Fibroblast of skin of left biceps (primary cell): ENCODE measurements at places on chromosomes 13 and 19.
A peak's percentile ranks its signal among the peaks of the same experiment; 100 is the strongest.

DNA sequence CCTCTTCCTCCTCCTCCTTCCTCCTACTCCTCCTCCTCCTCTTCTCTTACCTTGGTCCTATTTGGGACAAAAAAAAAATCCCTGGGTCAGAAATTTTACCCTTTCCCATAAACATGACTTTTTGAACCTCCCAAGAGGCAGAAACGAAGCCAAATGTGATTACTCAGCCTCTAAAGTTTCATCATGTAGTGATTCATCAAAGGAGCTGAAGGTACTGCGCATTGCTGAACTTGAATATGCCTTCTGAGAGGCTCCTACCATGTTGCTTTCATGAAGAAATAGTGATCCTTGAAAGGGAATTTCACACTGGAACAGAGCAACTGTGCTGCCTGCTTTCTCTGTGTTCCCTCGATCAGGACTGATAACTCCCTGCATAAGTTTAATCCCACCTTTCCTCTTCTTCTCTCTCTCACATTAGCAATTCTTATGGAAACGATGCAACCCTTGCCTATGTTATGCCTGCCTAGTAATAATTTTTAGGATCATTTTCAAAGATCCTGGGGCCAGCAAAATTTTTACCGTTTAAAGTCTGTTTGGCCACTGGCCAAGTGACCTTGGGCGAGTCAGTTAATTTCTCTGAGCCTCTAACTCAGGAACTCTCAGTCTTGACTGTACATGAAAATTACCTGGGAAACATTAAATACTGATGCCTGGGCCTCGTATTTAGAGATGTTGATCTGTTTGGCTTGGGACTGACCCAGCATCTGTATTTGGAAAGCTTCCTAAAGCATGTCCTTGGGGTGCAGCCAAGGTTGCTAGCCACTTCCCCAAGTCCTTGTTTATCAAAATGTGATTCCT lies 149.5 kb downstream of the DCT start:
- DNase-seq = peak; percentile 89

GRCh38 chr13:59879281-59879680 lies 284.4 kb downstream of the DIAPH3 start:
- DNase-seq = no peak

- no peak for DNase-seq
These were observed 11.6 kb upstream of the SLC39A3 start for GRCh38 chr19:2751438-2751830.

- DNase-seq = peak; percentile 44
These were observed 85.3 kb upstream of the FRY start for GRCh38 chr13:31946091-31946770.

GRCh38 chr13:59991395-59991794 lies 172.3 kb downstream of the DIAPH3 start:
- no peak for DNase-seq

GRCh38 chr19:45668342-45668871 lies 386 bp downstream of the GIPR start:
- no peak for DNase-seq

GRCh38 chr19:12783849-12784393 lies 7.4 kb upstream of the JUNB start:
- DNase-seq = no peak

DNA sequence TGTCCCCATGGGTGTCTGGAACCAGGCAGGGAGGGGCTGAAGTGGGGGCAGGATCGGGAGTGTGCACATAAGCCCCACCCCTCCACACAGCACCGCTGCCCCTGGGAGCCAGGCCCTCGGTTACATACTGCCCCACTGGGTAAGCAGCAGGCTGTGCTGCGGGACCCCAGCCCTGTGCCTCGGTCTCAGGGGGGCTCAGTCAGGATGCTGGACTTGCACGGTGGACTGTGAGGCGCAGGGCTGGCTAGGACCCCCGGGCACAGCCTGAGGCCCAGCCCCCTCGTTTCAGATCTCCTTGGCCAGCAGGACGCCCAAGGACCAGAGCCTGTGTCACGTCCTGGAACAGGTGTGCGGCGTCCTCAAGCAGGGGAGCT lies 16.3 kb downstream of the MPND start:
- DNase-seq = no peak

DNA sequence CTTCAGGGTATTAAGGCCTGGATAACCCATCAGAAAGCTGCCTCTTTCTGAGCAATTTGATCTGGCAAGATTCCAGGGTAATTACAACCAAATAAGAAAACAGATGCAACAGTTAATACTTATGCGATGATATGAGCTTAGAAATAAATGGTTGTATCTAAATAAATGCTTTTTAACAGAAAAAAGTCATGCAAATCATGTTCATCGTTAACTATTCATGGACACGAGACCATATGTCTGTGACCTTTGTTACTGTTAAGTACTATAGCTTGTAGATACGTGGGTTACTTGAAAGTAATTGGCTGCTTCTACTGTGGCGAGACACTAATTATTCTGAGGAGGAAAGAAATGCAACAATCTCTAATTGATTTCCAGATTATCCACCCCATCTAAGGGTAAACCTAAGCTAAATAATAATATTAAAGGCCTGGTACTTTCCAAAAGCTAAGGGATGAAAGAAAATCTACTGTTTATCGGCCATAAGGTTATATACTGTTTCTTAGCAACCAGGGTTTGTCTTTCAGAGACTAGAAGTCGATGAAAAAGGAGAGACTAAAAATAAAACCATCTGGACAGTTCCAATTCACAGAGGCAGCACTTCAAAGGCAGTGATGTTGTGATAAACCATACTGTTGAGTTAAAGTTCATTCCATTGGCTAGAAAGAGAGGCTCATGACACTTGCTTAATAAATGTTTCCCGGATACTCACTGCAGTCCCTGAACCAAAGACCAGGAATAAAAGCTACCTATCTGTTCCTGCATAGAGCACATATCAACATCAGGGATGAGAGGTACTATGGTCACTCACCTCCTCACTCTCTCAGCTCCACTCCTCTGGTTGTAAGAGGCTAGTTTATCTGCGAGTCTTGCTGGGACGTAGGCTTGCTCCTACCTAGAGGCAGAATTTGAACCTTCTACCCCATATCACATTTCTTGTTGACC lies 1.5 kb downstream of the EPSTI1 start:
- no peak for DNase-seq

GRCh38 chr19:43699506-43700394 lies 16.1 kb upstream of the IRGC start:
- DNase-seq = no peak

- DNase-seq = no peak
These were observed 194.0 kb upstream of the PCDH17 start for GRCh38 chr13:57437587-57437986.

DNA sequence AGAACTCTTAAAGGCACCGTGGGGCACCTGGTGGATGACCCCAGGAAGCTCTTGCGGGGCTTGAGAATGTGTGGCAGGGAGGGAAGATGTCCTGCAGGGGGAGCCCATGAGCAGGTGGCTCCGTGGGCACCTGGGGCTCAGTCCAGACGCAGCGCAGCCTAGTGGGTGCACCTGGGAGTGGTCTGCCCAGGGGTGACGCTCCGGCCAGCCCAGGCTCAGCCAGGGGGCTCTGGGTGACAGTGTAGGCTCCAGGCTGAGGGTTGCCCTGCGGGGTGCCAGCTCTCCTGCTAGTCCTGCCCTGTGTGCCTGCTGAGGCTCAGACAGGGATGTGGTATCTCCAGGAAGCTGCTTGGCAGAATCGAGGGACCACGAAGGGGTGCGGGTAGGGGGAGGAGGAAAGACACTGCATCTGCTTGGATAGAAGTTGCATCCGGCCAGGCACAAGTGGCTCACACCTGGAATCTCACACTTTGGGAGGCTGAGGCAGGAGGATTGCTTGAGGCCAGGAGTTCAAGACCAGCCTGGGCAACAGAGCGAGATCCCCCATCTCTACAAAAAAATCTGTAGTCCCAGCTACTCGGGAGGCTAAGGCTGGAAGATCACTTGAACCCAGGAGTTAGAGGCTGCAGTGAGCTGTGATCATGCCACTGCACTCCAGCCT lies 15.0 kb upstream of the PGLS start:
- no peak for DNase-seq

DNA sequence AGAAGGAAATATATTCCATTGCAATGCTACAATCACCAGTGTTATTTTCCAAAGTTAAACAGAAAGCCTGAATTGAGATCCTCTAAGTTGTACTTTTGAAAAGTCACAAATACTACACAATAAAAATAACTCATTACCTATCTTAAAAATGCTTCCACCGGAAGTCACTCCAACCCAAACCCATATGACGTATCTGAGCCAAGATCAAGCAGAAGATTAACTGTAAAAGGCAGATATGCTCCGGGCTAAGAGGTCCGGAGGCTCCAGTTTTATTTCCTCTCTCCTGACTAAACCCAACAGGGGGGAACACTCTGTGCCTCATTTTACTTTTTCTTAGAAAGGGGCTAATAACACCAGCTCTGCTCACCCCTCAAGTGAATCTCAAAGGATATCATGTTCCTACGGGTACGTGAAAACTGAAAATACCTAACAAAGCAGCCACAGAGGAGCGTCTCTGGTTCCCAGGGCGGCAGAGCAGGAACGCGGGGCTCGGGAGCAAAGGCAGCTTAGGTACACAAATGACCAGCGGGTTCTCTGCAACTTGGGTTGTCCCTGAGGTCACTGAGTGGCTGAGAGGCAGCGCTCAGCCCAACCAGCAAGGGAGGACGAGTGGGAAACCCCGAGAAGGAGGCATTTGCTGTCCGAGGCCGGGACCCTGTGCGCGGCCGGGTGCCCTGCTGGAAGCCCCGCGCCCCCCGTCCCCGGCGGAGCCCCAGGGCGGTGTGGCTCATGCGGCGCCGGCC lies 750 bp downstream of the RAB20 start:
- no peak for DNase-seq

- DNase-seq = no peak
These were observed 7.0 kb upstream of the LSM14A start for GRCh38 chr19:34165295-34165738.

DNA sequence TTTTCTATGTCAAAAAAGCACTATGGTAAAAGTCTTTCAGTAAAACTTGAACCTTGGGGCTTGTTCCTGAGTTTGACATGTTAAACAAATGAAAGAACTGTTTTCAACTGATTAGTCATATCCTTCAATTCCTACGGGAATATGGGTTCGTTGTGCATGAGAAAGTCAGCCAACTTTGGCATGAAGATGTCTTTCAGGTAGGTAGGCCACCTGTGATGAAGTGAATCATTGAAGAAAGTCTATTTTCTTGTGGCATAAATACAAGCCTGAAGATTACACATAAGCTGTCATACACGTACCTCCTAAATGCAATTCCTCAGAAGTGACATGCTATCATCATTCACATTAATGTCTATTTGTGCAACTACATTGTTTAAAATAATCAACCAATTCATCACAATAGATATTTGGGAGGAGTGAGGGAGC lies 513.0 kb downstream of the IRS2 start:
- DNase-seq = no peak

GRCh38 chr13:50404769-50405168 lies 389.5 kb downstream of the KCNRG start:
- no peak for DNase-seq

- DNase-seq = peak; percentile 85
These were observed 26.1 kb downstream of the GAS6 start for GRCh38 chr13:113837560-113838355.
